ENCODE measurements at places on chromosomes 6 and 20.

GRCh38 chr6:132142768-132143167, 191.6 kb upstream of the CCN2 start:
- DNase-seq = no peak

DNA sequence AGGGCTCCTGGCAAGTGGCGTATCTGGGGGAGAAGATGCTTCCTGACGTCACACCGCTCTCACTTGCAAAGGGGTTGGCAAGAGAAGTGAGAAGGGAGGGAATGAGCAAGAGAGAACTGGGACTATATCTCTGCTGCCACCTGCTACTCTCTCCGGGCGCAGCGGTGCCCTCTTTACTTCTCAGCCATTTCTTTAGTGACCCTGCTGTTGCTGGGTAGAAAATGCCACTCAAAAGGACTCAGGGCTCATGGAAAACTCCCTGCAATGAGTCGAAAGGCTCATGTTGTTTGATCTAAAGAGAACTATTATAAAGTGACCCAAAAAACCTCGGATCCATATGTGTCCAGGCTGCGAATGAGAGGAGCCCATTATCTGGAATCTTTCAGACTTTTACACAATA, 401.8 kb downstream of the SAMD5 start:
- no peak for DNase-seq

- no peak for DNase-seq
Measured at GRCh38 chr6:10613723-10614122, 80.7 kb downstream of the C6orf52 start.

GRCh38 chr20:25859649-25860530, 163.2 kb upstream of the ZNF337 start:
- DNase-seq = peak; percentile 78

DNA sequence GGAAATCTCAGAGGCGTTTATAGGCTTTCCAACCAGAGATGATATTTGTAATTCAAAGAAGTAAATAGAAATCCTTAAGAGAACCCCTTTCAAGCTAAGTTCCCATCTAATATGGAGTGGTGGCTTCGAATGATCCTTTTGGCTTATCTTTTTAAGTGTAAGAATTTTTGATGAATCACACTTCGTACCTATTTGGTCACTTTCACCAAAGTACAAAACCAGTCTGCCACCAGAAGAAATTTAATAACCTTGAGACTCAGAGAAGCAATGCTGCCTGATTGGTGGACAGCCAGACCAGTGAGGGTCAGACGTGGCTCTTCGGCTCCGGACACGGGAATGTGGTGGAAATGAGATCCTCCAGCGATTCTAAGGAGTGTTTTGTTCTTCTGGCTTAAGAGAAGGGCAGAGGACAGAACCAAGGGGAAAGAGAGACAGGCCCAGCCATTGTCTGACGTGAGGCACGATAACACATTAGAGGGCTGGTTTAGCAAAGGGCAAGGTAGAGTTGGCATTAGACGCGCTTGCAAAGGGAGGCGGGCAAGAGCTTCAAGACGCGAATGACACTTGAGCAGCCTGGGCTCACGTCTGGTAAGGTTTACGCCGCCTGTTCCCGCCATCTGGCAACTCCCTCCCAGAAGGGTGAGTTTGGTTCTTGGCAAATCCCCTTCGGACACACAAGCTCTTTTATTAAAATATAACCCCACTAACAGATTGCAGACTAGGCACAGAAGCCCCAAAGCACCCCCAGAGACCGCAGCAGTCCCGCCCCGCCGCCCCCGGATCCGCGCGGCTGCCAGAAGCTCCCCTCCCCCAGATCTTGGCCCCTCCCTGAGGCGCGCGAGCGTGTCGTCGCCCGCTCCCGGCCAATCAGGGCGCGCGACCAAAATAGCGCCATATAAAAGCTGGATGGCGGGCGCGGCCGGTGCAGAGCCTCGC, 50.0 kb upstream of the EZR start:
- peak; percentile 83 for DNase-seq

GRCh38 chr6:170137911-170138910, 152.7 kb downstream of the DLL1 start:
- no peak for DNase-seq

DNA sequence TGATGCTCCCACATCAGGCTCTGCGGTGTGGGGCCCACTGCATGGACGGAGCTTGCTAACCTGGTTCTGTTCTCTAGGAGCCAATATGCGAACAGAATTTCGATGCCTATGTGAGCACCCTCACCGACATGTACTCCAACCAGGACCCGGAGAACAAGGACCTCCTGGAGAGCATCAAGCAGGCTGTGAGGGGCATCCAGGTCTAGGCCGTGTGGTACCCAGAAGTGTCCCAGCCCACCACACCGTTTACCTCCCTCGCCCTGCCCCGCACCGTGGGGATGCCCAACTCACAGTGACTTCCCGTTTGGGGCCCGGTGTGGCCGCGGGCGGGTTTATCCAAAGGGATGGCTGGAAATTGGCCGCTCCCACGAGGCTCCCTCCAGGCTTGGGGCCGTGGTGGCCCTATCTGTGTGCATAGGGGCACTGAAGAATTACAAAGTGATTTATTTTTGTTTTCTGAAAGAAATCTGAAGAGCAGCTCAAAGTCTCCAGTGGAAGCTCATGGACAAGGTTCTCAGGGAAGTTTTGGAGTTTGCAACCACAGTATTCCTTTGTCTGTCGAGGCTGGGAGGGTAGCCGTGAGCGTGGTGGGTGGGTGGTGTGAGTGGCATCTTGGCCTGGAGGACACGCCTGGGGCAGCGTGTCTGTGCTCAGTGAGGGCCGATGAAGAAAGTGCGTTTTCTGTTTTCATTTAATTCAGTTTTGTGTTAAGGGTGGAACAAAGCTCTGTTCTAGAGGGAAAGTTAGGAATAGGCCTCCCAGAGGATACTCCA, 15.1 kb upstream of the PCMTD2 start:
- no peak for DNase-seq

- DNase-seq = no peak
Measured at GRCh38 chr20:8242827-8243724, 111.0 kb downstream of the PLCB1 start.

- DNase-seq = no peak
Measured at GRCh38 chr6:113143206-113143605, 713.9 kb upstream of the MARCKS start.

- DNase-seq = no peak
Measured at GRCh38 chr6:47407300-47408281, 70.0 kb upstream of the CD2AP start.

- DNase-seq = no peak
Measured at GRCh38 chr6:66199171-66199570, 492.1 kb upstream of the EYS start.

DNA sequence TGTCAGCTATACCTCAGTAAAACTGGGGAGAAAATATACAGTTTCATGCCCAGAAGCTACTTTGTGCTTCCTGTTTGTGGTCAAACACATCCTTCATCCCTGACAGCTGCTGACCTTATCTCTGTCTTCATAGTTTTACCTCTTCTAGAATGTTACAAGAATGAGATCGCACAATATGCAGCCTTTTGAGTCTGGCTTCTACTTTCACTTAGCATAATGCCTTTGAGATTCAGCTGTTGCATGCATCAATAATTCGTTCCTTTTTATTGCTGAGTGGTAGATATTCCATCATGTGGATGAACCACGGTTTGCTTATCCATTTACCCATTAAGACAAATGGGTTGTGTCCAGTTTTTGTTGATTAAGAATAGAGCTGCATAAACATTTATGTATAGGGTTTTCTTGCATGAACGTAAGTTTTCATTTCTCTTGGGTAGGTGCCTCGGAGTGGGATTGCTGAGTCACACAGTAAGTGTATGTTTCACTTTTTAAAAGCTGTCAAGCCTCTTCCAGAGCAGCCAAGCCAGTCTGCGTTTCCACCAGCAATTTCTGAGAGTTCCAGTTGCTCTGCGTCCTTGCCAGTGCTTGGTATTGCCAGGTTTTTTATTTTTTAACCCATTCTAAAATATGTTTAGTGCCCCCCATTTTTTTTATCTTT, 86.6 kb upstream of the PAX1 start:
- DNase-seq = no peak

DNA sequence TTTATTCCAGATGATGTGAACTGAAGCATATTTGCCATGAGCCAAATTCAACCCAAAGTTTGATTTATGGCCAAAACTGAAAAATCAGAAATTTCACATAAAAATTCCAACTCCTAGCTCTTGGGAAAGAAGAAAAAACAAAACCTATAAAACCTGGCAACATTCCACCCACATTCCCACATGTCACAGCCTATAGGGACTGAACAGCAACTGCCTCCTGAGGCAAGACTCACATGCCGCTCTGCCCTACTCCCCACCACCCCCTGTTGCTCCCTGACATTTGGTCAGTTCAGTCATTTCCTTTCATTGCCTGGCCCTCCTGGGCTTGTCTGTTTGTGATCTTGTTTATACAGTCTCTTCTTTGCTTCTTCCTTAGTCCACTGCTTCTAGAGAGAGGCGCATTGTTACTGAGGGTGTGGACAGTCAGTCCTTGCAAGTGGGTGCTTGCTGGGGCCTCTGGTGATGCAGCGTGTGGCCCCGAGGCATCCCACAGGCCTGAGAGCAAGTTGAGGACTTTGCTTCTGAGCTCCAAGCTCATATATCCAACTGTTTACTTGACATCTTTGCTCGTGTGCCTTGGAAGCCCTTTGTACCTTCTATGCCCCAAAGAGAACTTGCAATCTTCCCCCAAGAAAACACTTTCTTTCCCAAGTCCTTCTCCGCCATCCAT, 31.4 kb downstream of the NFATC2 start:
- DNase-seq = no peak

DNA sequence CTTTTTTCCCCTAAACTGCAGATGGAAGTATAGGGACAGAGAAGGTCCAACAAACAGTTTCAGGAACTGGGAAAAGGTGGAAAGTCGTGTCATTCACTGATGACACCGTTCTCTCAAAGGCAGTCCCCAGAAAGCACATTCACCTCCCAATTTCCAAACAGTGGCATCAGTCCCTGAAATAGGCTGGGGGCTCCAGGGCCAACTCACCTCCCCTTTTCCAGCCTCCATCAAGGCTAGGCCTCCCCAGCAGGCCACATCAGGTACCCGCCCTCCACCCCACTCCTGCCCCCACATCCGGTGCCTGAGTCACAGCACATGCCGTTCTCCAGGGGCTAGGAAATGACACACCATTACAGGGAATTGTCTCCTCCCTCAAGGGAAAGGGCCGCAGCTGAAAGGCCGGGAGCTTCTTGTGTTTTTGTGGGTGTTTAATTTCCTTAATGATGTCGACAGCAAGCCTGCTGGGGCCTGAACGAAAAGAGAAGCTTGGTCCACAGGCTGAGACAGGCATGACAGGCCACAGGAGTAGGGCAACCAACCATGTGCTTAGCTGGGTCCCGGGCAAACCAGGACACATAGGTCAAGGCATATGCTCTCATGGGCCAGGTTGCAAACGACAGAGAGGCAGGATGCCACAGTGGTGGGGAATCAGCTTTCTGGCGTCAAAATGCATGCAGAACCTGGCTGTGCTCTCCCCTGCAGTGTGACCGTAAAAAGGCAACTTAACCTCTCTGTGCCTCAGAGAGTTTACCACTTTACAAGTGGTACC, 39.2 kb downstream of the ZMYND8 start:
- peak; percentile 52 for DNase-seq

DNA sequence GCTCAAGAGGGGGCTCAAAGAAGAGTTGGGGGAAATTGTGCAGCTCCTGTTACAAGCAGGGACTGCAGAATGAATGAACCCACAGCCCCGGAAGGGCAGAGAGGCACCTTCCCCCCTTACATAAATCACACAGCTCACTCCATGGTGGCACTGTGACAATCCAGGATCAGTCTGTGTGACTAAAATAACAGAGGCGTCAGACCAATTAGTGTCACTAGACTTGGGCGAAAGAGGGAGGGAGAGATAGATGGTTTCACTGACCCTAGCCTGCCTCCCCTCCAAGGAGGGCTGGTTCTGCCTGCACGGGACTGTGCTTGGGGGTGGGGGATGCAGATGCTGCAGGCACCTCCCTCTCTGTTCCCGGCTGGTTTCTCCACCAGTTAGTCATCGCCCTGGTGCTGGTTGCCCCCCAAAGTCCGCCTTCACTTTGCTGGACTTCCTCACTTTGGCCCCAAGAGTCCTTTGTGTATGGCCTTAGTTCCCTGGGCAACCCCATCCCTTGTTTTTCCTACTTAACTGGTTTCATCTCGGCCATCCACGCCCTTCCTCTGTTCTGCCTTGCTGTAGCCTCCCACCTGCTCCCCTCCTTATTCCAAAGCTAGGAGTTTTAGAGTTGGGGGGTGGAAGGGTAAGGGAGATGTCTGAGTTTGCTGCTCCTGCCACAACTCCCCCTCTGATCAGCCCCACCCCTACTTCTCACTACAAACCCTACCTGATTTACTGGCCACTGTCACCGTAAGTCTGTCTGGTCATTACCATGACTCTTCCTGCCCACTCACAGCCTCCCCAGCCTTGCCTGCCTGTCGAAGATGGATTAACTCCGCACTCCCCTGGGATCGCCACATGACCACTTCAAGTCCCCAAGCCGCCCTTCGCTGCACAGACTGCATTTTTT, 17.7 kb downstream of the CCDC167 start:
- no peak for DNase-seq

GRCh38 chr20:19688031-19688806, 69.8 kb upstream of the RIN2 start:
- DNase-seq = no peak

GRCh38 chr6:94673251-94673650, 904.1 kb upstream of the MANEA start:
- no peak for DNase-seq
